AG09319 (cell line): ENCODE measurements at places on chromosomes 12 and 14.

DNA sequence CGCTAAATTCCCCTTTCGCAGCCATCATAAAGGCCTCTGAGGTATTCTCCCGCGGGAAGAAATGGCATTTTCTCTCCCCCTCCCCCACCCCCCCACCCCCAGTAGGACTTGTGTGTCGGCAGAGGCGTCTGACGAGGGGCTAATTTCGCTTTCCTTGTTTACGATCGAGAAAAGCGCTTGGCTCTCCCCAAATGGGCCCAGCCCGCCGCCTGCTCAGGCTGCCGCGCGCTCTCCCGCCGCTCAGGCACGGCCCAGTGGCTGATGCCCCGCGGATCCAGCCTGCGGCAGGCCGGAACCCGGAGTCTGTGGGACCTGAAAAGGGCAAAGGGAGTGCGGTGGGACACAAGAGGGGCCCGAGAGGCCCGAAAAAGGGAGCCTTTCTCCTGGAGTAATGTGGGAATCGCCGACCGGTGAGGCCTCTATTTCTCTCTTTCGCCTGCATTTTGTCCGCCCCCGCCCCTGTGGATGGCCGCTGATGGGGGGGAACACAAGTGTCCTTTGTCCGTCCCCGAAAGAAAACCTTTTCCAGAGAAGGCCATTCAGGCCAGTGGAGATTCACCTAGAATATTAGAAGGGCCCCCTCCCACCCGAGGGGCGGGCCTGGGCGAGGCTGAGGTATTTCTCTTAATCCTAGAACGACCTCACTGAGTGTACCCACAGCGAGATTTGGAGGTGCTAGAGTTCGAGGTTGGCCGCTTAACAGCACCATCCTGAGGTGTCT lies 9.0 kb upstream of the HOXC6 start:
- no peak for DNase-seq

GRCh38 chr14:83757916-83758315 lies 1772.0 kb upstream of the FLRT2 start:
- DNase-seq = peak; percentile 25

DNA sequence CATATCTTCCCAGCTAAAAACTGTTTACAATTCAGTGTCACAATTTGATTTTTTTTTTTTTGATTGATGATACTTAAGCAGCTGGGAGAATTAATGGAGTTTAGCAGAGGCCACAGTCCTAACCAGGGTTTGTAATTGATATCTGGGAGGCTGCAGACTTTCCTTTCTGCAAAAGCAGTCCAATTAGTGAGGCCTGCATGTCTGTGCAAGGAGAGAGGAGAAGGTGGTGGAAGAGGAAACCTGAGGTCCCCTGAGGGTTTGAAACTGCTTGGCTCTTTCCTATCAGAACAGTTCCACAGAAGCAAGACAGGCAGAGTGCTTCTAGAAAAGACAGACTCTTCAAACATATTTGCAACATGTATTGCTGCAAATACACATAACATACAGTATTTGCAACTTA lies 160.8 kb upstream of the KRR1 start:
- no peak for DNase-seq

DNA sequence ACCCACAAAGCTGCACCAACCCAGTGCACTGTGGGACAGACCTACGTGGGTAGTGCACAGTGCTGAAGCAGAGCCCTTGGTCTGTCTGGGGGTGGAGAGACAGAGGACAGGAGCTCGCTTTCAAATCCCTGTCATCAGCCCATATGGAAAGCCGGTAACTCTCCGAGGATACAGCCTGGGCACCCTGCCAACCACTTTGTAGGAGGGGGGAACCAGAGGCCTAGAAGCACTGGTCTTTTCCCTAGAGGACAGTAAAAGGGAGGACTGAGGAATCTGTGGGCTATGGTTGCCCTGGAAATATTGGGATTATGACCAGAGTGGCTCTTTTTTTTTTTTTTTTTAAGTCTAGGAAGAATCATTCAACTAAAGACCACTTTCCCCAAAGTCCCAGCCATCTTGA lies 74.3 kb downstream of the MAP3K9 start:
- DNase-seq = no peak

DNA sequence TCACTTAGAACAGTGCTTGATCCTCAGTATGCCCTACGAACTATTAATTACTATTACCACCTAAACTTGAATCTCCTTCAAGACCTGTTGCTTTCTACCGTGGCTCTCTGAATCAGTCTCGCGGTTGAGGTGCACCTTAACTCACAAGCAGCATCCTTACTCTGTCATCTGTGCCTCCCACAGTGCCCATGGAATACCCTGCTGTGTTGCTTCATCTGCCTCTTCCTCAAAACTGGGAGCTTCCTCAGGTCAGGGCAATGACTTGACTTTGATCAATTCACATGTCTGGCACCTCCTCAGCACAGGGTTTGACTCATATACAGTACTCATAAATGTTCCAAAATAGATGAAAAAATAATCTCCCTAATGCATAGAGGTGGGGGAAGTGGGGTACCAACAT lies 305.9 kb downstream of the NUAK1 start:
- no peak for DNase-seq
